ENCODE measurements at places on chromosomes 6 and 20.
A peak's percentile ranks its signal among the peaks of the same experiment; 100 is the strongest.

GRCh38 chr6:27901801-27902200 is 10.4 kb downstream of the OR2B2 start:
- DNase-seq: no peak

GRCh38 chr20:13546497-13547131 is 92.1 kb downstream of the TASP1 start:
- peak; percentile 88 for DNase-seq

- no peak for DNase-seq
Measured at GRCh38 chr6:90184334-90185298, 112.0 kb downstream of the BACH2 start.

DNA sequence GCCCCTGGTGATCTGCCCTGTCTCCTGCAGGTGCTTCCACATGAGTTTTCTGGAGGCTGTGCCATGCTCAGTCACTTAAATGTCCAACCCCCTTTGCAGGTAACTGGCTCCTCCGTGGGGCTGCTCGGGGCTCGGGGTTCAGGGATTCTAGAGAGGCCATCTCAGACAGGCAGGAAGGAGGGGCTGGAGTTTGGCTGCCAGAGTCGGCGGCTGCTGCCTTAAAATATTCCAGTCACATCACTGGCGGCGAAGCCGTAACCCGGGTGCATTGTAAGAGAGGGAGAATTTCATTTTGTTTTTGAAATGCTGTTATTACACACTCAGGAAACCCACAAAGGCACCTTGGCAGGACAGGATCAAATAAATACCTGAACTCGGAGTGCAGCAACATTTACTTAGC is 212.9 kb upstream of the PMEPA1 start:
- no peak for DNase-seq

DNA sequence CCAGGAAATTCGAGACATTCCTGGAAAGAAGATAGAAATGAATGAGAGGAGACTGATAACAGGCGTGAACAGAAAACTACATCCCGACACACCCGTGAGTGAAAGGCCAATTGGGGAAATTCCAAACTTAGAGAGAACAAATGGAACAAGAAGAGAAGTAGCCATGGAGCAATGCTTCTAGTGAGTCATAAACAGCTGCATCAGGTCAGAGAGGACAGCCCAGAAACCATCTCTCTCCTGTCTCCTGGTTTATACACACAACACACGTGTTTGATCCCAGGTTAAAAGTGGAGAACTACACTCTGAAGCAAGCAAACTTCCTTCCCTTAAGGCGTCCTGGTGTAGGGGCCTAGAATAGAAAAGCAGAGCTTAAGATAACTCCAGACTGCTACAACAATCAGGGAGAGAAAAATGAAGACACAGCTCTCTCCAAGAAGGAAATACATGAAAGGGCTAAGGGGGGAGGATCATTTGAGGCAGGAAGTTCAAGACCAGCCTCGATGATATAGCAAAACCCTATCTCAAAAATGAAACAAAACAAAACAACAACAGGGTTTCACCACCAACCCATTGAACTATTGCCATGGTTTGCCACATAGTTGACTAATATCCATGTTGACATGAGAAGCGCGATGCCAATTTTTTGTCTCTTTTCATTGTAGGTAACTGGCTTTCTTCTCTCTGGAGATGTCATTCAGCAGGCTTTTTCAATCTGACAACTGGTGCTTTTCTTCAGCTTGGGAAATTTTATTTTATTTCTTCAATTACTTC is 26.9 kb downstream of the NRN1 start:
- no peak for DNase-seq

GRCh38 chr6:81838724-81839426 is 86.4 kb upstream of the TENT5A start:
- no peak for DNase-seq

GRCh38 chr20:59561228-59561605 is 43.1 kb upstream of the PHACTR3 start:
- no peak for DNase-seq

GRCh38 chr6:99712519-99712918 is 105.9 kb downstream of the PRDM13 start:
- no peak for DNase-seq

GRCh38 chr6:37566111-37566949 is 66.6 kb upstream of the CCDC167 start:
- DNase-seq: peak; percentile 81

GRCh38 chr6:126067073-126067472 is 80.7 kb downstream of the TRMT11 start:
- no peak for DNase-seq

- DNase-seq: no peak
Measured at GRCh38 chr6:43926634-43927531, 156.9 kb downstream of the VEGFA start.

DNA sequence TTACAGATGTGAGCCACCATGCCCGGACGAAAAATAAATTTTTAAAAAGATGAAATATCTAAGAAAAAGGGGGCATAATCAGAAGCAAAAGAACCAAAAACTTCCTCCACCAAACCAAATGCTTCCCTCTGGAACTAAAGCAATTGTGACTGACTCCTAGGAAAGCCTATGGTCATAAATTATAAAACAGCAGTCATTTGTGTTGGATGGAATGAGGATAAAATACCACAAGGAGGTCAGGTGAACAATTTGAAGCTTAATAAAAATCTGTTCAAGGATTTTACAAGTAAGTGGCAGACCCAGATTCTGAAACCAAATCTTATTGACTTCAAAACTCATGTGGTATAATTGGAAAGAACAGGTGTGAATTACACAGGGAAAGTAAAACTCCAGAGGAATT is 114.5 kb downstream of the KIF13A start:
- DNase-seq: no peak

DNA sequence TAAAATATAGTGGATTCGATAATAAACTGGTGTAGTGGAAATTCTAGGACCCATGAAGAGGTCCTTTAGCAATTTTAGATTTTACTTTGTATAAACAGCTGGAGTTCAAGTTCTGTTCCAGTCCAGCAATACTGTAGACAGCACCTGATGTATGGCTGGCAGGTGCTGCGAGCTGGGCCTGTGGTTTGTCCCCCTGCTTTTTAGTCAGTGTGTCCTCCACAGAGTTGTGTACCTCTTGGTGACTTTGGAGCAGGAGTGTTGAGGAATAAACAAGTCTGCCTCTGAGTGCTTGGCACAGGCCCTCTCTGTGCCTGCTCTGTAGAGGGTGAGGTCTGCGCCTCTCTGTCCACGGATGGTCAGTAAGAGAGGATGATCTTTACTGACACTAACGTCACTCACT is 13.8 kb downstream of the STX16 start:
- DNase-seq: no peak

Data from nephron progenitor cell (in vitro differentiated cells).